ENCODE measurements at places on chromosomes 4 and X. TPM values are rescaled to one million over a fixed set of nuclear protein-coding genes. Genes with fewer than 3 reads are reported as not detected.

USP26 gene
- total RNA-seq = not detected

SMARCA1 gene
- 38.8 TPM for total RNA-seq

RTL9 gene
- 0.10 TPM for total RNA-seq

FDCSP gene
- not detected for total RNA-seq

ERVMER34-1 gene
- 17.5 TPM for total RNA-seq

AREG gene
- 739 TPM for total RNA-seq

GAGE1 gene
- total RNA-seq = 0.17 TPM

MAD2L1 gene
- total RNA-seq = 92.9 TPM

SLC25A53 gene
- 3.4 TPM for total RNA-seq

DNA sequence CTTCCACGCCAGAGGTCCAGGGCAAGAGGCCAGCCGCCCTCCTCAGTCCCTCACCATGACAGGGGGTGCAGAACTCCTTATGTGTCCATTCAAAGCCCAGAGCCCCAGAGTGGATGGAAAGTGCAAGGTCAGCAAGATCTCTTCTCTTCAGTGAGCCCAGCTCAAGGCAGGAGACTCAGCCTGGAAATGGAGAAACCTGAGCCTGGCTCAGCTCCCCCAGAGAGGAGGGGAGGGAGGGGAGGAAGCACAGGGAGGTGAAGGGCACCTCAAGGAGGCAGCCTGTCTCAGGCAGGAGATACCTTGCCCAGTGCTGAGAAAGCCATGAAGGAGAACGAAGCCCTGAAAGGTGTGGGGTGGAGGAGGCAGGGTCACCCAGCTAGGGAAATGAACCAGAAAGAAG, 121.8 kb upstream of the PJA1 start:
- no peak for DNase-seq

DNA sequence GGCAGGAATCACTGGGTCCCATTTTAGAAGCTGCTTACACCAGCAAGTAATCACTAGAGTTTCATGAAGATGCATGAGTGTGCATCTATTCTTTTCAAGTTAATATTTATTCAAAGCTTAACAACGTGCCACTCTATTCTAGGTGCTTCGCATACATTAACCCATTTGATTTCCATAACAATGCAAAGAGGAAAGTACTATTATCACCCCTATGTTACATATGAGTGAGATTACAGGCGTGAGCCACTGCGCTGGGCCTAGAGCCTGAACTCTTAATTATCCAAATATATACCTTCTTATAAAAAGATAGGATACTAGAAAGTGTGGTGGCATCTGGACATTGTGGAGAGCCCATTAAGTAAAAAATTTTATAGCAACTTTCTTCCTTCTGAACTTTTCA, 65.4 kb downstream of the CXCL13 start:
- DNase-seq = no peak

- no peak for DNase-seq
Observed at GRCh38 chrX:33204889-33205288, 6.5 kb downstream of the DMD start.

DNA sequence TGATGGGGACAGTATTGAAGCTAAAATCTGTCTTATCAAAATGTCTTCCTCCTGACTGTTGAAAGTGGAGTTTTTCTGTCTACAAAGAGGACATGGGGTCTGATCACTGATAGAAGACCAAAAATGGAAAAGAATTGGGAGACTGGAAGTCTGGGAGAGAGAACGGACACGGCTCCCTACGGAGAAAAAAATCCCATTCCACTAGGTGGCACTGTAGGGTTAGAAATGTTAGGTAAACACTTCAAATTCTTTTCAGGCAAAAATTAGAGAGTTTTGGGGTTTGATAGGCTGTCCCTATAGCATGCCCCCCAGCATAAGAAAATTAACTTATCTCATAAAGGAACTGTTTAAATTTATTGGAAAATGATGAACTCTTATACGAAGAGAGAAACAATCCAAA, 200.5 kb downstream of the FAM133A start:
- no peak for DNase-seq

DNA sequence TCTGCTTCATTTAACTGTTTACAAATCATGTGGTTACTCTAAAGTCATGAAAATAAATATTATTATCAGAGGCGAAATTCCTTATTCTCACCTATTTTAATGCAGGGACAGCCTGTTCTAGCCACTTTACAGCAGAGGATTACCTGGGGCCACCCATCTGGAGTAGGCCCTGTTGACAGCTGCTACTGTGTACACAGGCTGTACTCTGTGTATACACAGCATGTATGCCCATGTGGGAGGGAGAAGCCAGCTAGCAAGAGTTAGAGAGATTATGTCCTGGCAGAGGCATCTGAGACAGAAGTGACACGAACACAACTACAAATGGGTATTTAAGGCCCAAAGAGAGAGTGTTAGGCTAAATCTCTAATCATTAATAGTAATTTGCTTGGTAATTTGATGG, 62.1 kb downstream of the GPRIN3 start:
- no peak for DNase-seq

- no peak for DNase-seq
Observed at GRCh38 chrX:10110984-10111363, 45.8 kb upstream of the CLCN4 start.

Measured in HCT116 (cell line).